GM10248 (cell line): ENCODE measurements at places on chromosomes 1 and 21.

DNA sequence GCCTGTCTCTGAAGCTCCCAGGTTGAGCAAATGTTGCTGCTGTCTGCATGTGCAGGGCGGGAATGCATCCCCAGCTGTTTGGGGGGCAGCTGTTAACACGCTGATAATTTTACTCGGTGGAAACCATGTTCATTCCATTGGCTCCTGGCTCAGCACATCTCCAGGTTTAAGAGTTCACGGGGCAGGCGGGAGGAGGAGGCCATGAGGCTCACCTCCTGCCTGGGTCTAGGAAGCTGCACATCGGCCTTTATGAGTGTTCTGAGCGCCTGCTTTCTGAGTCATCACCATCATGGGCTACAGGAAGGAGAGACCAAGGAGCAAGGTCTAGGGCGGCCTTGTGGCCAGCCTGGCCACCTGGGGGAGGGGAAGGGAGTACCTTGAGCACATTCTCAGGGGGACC, 29.7 kb downstream of the AJAP1 start:
- DNase-seq = no peak

GRCh38 chr1:41610361-41610760, 125.9 kb upstream of the EDN2 start:
- no peak for DNase-seq

GRCh38 chr1:171420810-171421209, 64.5 kb upstream of the PRRC2C start:
- DNase-seq = no peak

- DNase-seq = no peak
These were observed 6.9 kb downstream of the ADSS2 start for GRCh38 chr1:244444854-244445253.

- peak; percentile 80 for DNase-seq
These were observed 72.9 kb downstream of the SKI start for GRCh38 chr1:2300851-2301606.

DNA sequence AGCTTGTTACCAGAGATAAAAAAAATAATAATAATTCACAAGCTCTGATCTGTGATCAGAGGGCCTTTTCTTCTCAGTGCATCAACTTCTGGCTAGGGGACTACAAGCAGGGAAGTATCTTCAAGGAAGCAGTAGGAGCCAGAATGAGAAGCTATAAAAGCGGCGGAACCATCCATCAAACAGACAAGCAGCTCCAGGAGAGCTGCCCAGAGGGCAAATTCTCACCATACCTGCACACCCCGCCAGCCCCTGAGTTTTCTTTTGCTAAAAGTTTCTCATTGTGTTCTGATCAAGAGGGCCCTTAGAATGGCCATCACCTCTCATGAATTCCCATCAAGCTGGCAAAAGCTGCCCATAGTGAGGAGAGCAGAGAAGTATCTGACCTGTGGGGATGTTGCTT, 99.4 kb downstream of the SMYD2 start:
- DNase-seq = no peak

DNA sequence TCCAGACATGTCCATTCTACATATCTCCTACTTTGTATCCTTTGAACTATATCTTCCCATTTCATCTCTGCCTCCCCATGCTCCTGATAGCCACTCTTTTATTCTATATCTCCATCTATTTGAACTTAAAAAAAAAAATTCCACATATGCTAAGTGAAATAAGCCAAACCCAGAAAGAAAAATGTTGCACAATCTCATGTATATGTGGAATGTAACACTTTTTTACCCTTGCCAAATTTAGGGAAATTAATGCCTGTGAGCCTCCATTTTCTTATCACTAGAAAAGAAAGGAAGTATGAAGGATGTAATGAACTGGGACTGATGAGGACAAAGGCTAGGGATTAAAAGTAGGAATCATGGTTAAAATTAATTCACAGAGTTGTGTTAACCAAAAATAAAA, 53.5 kb downstream of the RGS13 start:
- DNase-seq = no peak

DNA sequence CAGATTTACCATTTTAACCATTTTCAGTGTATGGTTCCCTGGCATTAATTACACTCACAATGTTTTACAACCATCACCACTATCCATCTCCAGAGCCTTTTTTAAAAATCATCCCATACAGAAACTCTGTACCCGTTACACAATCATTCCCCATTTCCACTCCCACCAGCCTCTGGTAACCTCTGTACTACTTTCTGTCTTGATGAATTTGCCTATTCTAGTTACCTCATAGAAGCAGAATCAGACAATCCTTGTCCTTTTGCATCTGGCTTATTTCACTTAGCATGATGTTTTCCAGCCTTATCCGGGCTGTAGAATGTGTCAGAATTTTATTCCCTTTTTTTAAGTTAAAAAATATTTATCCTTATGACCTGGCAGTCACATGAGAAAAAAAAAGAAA, 33.0 kb downstream of the PGM1 start:
- no peak for DNase-seq

- DNase-seq = no peak
These were observed 541.5 kb downstream of the AMY1C start for GRCh38 chr1:104291156-104291555.

DNA sequence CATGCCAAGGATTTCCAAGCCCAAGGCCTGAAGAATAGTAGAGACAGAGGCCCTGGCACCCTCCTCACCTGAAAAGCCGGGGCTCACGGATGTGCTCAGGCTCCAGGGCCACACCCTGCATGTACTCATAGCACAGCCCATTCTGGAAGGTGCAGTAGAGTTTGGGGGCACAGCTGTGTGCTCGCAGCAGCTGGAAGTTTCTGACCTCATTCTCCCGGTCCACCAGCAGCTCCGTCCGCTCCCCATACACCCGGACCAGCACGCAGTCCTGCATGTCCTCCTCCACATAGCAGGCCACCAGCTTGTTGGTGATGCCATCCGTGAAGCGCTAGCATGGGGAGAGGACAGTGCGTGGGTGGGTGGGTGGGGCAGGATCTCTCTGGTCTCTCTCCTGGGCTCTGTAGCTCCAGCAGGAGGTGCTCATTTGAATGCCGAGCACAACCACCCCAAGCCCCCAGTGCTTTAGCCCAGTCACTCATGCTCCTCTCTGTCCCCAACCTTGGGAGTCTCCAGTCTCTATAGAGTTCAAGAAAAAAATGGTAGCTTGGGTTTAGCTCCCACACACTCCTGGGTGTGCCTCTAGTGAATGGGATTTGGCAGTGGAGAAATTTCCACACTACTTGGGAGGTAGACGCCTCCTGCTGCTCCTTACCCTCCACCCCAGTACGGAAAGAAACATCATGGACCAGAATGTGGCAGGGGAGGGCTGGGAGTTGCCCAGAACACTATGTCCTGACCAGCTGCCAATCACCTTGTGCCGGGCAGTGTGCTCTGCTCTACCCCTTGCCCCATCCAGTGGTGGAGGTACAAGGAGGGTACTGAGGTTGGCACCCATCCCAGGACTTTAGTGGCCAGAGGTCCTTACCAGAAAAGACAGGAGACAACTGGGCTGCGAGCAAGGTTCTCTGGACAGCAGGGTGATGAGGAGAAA, 1.9 kb downstream of the ETNK2 start:
- no peak for DNase-seq

DNA sequence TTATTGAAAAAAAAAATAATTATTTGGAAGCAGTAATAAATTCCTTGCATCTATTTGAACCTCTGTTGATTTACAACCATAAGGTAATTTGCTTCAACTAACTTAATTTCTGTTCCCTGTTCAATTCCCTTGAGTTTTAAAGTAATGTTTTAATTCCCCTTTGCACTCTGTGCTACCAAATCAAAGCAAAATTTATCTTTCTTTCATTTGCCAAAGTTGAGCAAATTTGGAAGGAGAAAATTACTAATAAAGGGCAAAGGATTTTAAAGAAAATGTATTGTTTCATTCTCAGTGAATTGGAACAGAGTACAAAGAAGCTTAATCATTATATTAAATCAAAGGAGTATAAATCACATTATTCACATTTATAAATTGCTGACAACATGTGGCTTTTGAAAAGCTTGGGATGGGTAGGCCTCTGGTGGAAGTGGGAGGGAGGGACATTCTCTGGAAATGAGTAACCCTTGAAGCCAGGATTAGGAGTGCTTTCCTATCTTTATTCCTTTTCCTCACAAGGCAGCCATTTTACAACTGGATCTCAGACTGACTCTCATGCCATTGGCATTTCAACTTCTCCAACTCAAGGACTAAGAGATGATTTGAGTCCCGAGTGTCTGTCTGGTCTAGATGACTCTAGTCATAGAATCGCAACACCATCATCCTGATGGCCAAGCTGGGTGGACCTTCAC, 331.6 kb upstream of the DUSP10 start:
- no peak for DNase-seq

- DNase-seq = peak; percentile 66
These were observed 40.7 kb upstream of the SCMH1 start for GRCh38 chr1:41282679-41283317.

- DNase-seq = no peak
These were observed 186.0 kb downstream of the DYRK1A start for GRCh38 chr21:37552496-37553029.

GRCh38 chr1:98315309-98315708, 346.2 kb upstream of the SNX7 start:
- DNase-seq = no peak

DNA sequence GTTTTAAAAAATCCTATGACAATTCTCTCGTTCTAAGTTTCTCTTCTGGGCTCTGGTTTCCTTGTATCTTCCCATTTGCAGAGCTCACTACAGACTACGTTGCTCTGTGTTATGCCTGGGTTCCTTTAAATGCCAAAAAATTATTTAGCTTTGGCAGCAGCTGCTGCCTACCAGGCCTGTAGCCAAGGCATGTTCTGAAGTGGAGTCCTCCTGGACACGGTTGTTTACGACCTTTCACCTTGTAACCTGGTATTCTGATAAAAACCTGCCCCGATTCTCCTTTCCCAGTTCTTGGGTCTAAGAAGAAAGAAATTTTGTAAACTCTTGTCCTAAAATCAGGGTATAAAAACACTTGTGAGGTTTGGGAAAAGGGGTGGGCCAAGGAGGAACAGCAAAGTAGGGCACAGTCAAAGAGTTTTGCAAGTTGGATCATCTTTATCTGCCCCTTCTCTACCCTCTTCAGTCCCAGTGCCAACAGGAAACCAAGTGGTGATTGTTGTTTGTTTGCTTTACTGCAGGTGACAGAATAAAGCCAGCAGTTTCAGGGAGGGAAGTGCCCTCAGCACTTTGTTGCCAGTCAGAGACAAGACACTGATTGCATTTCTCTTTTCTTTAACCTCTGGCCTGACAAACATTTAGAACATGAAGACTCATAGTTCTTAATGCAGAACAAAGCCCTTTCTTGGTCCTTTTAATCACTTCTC, 3.1 kb upstream of the TXNIP start:
- no peak for DNase-seq

GRCh38 chr1:231039161-231040018, 664 bp downstream of the FAM89A start:
- DNase-seq = peak; percentile 53

DNA sequence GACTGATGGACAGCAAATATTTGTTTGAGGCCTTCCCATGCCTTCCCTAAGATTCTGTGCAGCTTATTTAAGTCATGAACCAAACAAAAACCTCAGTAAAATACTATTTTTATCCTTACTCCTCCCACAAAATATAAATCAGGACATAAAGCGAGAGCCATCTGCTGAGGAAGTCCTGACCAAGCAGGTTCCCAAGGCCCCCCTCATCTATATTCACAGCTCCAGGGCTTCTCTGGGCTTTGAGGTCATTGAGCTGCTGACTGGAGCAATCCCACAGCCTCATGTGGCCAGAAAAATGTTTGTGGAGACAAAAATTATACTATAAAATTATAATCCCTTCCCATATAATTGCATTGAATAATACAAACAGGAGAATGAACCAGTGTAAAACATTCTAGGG, 846.2 kb downstream of the ADGRL2 start:
- no peak for DNase-seq

DNA sequence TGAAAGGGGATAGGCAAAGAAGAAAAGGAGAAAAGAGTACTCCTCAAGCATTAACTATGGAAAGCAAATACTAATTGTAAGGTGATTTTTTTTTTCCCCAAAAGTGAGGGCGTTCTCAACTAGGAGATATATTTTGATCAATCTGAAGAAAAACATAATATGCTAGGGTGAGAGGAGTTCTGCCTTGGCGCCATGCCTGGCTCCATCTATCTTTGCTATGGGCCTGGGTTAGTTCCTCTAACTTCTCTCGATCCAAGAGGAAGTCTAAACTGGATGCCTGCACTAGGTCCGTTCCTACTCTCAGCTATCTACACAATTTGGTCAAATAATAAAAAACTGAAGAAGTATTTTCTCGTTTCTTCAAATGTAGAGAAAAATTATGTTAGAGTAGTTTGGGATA, 20.5 kb downstream of the CNN3 start:
- DNase-seq = no peak

DNA sequence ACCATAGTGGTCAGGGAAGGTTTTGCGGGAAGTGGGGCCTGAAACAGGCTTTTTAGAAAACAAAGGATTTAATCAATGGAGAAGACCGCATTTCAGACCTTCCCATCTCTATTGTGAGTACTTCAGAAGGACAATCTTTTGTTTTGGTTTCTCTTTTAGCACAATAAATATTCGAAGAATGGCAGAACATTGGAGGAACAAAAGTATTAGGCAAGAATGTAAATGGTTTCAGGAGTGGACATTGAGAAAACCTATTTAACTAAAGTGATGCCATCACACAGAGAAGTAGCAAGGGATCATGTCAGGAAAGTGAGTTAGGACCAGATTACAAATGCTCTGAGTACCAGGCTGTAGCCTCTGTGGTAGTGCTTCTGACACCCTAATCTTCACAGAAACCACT, 26.8 kb upstream of the UBE2U start:
- no peak for DNase-seq

GRCh38 chr21:44989537-44989886, 49.7 kb downstream of the SLX9 start:
- DNase-seq = no peak

GRCh38 chr1:53573931-53574330, 114.7 kb downstream of the DMRTB1 start:
- DNase-seq = no peak

DNA sequence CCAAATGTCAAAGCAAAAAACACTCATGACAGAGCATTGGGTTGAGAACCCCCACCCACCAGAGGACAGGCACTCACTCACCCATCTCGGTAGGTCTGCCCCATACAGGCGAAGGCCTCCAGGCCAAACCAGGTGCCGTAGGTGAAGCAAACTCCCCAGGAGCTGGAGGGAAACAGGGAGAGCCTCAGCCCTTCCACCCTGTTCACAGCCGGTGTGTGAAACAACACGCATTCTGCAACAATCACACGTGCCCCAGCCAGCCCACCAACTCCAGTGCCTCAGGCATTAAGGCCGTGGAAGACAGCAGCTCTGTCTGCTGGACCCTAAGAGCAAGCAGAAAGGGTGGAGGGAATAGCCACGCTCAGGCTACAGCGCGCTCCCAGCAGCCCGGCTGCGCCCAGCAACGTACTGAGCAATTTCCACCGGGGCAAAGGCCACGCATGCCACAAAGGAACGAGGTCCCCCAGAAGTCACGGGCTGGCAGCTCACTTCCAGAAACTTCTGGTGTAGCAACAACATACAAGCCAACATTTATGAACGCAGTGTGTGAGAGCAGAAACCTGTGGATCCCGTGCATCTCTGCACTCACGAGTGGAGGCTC, 11.4 kb upstream of the SPATC1L start:
- DNase-seq = no peak

GRCh38 chr21:21179619-21180298, 181.6 kb downstream of the NCAM2 start:
- no peak for DNase-seq
